ENCODE measurements at places on chromosomes 13 and 19.

DNA sequence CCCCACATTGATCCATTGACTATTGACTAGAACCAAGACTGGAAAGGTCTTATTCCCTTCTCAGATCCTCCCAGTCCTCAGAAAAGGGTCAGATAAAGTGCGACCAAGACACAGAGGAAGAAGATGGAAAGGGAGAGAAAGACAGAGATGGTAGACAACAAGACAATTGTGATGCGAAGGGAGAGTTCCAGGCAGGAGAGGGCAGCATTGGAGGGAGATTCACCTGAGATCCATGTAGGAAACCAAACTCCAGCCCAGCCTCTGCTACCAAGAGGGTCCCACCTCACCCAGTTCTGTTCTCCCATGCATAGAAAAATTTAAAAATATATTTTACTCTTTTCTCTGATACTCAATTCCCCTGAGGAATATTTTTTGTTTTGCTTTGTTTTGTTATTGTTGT is 67.3 kb upstream of the TSHZ3 start:
- DNase-seq = no peak

DNA sequence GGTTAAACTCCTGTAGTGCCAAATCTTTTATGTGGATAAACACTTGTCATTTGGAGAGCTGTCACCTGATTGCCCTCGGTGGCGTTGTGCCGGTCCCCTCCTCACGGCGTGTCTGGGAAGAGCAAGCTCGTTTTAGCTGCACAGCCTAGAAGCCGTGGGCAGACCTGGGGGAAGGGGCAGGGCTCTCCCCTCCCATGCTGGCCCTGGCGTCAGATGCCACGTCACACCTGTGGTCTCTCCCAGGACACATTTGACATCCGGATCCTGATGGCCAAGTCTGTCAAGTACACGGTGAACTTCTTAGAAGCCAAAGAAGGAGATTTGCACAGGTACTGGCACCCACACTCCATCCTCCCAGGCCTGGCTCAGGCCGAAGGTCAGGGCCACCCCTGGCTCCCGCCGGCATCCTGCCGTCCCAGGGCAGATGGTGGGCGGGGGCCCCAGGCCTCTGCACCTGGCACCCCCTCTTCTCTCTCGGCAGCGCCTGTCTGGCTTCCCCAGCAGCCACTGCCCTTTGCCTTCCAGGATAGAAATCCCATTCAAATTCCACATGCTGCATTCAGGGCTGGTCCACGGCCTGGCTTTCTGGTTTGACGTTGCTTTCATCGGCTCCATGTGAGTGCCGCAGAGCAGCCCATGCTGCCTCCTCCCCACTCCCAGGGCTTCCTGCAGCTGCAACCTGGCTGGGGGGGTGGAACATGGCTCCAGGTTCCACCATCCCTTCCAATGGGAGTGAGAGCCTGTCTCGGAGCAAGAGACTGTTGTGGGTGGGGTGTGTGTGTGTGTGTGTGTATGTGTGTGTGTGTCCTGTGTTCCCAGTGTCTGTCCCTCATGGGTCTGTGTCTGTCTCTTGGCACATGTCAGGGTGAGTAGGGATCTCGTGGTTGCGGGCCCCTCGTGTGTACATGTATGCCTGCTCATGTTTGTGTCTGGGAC is 8.8 kb downstream of the YIPF2 start:
- DNase-seq = no peak

- DNase-seq = peak; percentile 59
These were observed 16.2 kb upstream of the AP1M2 start for GRCh38 chr19:10603084-10603872.

- no peak for DNase-seq
These were observed 1.9 kb downstream of the TPM4 start for GRCh38 chr19:16077984-16078758.

DNA sequence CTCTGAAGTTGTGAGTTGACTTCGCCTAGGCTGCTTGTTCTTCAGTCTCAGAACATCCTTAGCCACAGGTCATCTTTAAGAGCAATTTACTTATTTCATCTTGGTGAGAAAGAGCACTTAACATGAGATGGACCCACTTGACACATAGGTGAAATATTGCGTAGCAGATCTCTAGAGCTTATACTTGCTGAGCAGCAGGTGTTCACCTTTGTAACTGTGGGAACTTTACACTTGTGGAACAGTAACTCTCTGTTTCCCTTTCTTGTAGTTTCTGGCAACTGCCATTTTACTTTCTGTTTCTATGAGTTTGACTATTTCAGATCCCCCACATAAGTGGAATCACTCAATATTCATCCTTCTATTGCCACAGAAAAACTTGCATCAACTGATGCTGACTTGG is 95.7 kb downstream of the SLC10A2 start:
- no peak for DNase-seq

GRCh38 chr13:94829837-94830365 is 117.6 kb upstream of the SOX21 start:
- DNase-seq = no peak

DNA sequence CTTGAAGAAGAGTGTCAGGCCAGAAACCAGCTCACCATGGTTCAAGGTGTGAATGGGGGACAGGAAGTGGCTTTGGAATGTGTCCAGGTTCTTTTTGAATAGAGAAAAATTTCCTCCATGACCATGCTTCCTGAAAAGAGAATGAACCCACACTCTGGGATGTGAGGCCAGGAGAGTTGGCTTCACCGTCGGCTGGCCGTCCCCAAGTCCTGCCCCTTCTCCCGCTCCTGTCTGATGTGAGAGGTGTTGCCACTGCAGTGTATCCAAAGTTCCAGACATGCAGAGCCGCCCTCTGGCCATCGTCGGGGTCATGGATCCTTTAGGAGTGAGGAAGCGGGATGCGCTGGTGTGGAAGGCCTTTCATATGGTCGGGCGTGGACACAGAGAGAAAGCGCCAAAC is 101.2 kb downstream of the COL4A2 start:
- no peak for DNase-seq

DNA sequence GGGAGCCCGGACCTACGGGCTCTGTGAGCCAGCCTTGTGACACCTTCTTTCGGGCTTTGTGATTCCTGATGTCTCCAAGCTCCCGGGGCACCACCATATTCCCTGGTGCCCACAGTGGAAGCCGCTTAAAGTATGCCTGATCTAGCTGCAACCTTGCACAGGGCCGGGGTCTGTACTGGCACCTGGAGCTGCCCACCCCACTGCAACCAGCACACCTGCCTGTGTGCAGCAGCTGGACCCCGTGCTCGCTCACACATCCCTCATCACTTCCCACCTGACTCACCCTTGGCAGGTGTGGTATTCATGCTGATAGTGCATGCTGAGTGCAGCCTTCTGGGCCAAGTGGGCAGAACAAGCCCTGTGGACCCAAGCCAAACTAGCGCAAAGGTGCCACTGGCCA is 1981.1 kb upstream of the PCDH20 start:
- no peak for DNase-seq

DNA sequence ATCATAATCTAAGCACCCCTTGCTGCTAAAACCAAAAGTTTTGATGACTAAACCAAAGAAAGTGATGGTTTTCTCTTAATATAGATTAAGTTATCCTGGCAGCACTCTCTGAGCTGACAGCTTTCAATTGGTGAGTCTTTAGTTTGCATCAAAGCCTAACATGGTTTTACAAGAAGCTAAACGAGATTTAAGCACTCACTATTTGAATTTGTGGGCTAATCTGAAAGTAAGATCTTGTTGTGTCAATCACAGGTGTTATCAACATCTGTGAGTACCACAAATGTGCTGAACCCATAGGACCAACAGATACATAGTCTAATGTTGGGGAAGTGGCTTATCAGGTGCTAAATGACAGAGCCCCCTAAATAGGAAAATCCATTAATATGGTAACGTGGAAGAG is 223.9 kb downstream of the LHFPL6 start:
- DNase-seq = no peak

Data from stimulated activated CD4-positive, alpha-beta T cell treated with anti-CD3 and anti-CD28 coated beads, Interleukin-15, amount 100 ng/mL, for 48 hours (primary cell).